ENCODE measurements at places on chromosomes 16 and 17.

DNA sequence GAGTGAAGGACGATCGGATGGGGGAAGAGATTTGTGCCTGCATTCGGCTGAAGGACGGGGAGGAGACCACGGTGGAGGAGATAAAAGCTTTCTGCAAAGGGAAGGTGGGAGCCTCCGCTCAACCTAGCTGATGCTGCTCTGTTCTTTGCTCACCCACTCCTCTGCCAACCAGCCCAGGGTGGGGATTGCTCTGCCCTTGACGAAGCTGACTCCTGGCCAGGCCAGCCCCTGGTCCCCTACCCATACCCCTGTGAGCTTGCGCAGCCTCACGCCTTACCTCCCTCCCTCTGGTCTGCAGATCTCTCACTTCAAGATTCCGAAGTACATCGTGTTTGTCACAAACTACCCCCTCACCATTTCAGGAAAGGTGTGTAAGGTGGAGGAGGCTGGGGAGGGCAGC is 4.8 kb upstream of the RSAD1 start:
- no peak for DNase-seq

GRCh38 chr16:1650131-1650530 is 27.9 kb upstream of the JPT2 start:
- no peak for DNase-seq

DNA sequence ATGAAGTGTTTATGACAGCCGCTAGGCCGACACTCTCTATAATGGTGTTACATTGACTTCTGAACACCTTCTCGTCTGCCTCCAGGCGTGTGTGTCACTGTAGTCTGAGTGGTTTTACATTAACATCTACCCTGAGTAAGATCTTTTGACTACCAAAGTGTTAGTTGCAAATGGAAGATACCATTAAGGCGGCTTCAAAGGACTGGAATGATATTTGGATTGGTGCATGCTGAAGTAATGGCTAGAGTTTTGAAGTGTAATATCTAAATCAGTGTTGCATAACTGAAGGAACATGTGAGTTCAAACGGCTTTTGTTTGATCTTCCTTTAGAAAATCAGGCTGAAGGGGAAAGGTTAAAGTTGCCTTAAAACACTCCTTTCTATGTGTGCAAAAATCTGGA is 52.2 kb downstream of the BCAS3 start:
- DNase-seq, result no peak

DNA sequence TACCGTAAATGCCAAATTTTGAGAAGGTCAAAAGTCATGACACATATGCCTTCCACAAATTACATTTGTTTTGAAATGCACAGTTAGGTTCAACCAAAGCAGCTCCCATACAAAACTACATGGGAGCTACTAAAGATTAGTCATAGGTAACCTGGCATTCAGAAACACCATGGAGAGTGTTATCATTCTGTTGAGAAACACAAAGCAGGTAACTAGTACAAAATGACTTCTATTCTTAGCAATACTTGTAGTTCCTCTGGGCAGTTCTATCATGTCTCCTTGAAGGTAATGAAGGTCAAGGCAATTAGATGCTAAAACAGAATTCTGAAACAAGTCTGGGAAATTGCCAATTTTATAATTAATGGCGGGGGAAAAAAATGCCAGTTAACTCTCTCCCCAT is 39.4 kb downstream of the KCNJ16 start:
- DNase-seq, result no peak

DNA sequence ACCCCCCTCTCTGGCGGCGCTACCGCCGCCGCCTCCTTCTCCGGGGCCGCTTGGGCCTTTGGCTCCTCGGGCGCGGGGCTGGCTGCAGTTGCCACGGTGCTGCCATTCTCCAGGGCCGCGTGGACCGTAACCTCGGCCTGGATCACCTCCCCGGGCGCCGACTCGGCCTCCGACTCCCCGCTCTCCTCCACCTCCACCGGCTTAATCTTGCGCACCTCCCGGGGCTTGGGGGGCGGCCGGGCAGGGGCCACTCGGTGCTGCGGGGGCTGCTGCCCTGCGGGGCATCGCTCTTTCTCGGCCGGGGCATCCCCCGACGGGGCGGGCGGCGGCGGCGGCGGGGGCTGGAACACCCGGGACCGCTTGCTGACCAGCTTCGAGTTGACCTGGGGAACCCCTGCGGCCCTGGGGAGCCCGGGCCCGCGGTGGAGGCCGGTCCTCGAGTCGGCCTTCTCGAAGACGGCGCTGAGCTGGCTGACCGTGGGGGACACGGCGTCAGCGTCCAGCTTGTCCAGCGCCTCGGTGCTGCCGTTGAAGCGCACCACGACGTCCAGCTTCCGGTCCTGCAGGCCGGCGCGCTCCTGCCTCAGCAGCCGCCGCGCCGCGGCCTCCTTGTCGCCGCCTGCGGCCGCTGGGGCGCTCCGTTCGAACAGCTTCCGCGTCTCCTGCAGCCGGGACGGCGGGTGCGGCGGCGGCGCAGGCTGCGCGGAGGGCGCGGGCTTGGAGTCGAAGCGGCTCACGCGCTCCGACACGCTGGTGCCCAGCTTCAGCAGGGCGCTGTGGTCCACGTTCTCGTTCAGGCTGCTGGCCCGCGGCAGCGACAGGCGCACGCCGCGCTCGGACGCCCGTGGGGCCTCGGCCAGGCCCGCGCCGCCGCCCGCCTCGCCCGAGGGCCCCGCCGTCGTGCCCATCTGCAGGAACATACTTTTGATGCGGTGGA is 792 bp downstream of the PPP1R9B start:
- DNase-seq, result no peak

- DNase-seq, result no peak
Observed at GRCh38 chr17:7293816-7294613, 424 bp downstream of the YBX2 start.

GRCh38 chr16:87098976-87099720 is 218.0 kb downstream of the C16orf95 start:
- no peak for DNase-seq

DNA sequence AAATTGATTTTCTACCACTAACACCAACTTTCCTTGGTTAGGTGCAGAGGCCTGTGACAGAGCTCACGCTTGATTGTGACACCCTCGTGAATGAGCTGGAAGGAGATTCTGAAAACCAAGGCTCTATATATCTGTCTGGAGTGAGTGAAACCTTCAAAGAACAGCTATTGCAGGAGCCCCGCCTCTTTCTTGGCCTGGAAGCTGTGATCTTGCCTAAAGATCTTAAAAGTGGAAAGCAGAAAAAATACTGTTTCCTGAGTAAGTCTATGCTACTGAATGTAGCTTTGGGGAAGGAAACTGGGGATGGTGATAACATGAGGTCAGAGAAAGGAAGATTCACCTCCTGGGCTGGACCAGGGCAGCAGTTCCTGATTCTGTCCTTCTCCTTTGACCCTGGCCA is 38.3 kb downstream of the REXO5 start:
- DNase-seq, result no peak

GRCh38 chr16:9338068-9338467 is 246.6 kb downstream of the HAPSTR1 start:
- no peak for DNase-seq
